Ureter (tissue), 1 donor: ENCODE measurements at places on chromosomes 11 and 22. TPM values are rescaled to one million over a fixed set of nuclear protein-coding genes. Genes with fewer than 3 reads are reported as not detected.

BCO2 gene
- total RNA-seq = 8.7 TPM

DNA sequence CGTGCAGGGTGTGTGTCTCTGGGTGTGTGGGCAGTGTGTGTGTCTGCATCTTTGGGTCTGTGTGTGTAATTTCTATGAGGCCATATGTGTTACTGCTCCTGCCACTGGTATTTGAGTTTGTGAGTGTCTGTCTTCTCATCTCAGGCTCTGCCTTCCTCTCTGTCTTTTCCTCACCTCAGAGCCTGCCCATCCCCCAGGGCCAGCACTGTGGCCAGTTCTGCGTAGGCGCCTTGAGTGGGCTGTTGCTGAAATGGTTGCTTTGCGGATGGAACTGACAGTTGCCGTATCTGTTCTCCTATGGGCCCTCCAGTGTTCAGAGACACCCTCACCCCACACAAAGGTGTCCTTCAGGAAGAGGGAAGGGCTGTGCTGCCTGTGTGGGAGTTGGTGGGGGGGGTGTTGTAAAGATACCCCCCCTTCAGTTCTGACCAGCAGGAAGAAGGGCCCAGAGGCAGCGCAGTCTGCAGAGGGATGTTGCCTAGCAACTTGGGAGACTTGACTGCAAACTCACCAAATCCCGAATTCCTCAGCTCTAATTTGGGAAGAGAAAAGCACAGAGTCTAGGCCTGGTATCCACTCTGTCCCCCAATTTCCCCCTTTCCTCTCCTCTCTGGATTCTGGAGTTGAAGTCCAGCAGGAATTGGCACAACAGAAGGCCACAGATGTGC is 2.0 kb upstream of the NRGN start:
- no peak for DNase-seq

KRTAP5-7 gene
- 5.8 TPM for total RNA-seq

HBD gene
- 0.75 TPM for total RNA-seq

- no peak for DNase-seq
These were observed 26.2 kb downstream of the OR10A6 start for GRCh38 chr11:7904917-7905316.

DNA sequence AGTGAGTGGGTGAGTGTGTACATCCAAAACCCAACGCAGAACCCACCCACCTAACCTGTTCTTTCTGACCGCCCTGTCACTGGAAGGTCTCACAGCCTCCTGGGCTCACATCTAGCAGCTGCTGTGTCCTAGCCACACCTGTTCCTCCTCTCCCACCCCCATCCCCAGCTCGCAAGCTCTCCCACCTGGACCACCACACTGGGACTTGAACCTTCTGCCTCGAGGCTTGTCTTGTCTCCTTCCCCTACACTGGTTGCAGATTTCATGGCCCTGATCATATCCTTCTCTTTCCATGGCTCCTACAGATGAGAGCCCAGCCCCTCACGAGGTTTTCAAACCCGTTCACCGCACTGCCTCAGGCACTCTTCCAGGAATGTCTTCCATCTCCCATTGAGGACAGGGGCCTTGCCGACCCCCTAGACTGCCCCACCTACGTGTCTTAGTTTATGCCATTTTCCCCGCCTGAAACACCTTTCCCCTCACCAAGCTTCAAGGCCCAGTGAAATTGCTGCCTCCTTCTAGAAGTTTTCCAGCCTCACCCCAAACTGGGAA is 6.7 kb downstream of the IFITM10 start:
- DNase-seq = peak; percentile 42

- DNase-seq = no peak
These were observed 256.9 kb upstream of the SYN3 start for GRCh38 chr22:33315117-33315516.

DNA sequence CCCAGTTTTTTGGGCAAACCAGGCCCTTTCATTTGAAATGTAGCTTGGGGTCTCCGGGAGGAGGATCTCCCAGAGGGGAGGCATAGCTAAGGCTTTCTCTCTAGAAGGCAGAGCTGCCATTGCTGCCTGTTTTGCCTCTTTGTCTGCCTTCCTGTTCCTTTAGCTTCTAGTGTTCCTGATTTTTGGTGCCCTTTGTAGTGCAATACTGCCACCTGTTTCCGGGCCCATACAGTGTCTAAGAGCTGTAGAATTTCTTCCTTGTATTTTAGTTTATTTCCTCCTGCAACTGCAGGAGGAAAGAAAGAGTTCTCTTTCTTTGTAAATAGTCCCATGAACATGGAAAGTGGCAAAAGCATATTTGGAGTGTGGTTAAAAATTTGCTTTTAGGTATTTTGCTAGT is 19.3 kb upstream of the GLYATL1 start:
- DNase-seq = no peak

SYT13 gene
- not detected for total RNA-seq

- peak; percentile 52 for DNase-seq
These were observed 759.0 kb upstream of the API5 start for GRCh38 chr11:42552786-42553185.

- peak; percentile 74 for DNase-seq
These were observed 2.5 kb downstream of the PLAAT2 start for GRCh38 chr11:63560506-63561180.

DNA sequence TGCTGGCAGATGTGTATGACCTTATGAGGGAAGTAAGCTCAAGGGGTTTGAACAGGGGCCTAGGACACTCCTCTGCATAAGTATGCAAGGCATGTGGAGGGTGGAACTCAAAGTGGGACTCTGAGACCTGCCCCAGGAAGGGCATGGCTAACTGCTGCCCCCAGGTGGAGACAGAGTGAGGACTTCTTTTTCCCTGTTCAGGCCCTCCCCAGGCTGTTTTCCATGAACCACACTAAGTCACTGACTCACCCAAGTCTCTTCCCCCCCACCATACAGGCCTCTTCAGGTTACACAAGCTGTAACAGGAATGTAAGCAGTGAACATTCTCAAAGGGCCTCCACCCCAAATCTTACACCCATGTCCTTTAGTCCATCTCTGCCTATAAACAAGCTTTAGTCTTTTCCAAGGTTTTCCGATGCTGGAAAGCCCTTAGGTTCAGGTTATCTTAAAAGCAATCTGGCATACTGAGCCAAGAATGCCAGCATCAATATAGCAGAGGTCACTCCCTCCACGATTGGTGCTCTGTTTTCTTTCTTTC is 13.1 kb downstream of the EEF1G start:
- DNase-seq = peak; percentile 92

- DNase-seq = no peak
These were observed 392.2 kb downstream of the ETS1 start for GRCh38 chr11:128195057-128195751.

DNA sequence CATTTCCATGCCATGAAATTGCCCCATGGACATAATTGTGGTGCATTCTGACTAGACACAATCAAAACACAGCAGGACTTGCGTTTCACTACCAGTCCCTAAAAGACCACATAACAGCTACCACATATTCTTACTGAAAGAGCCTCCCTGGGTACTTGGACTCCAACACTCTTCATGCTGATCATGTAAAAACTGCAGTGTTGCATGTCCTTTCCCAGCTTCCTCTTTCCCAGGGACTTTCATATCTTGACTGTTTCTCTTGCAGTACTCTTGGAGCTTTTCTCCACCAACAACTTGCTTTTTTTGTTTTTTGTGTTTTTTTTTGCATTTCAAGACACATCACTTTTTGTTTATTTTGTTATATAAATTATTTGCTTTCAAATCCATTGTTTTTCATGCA is 22.9 kb downstream of the MS4A6E start:
- no peak for DNase-seq
